ENCODE measurements at places on chromosomes 4 and X.

DNA sequence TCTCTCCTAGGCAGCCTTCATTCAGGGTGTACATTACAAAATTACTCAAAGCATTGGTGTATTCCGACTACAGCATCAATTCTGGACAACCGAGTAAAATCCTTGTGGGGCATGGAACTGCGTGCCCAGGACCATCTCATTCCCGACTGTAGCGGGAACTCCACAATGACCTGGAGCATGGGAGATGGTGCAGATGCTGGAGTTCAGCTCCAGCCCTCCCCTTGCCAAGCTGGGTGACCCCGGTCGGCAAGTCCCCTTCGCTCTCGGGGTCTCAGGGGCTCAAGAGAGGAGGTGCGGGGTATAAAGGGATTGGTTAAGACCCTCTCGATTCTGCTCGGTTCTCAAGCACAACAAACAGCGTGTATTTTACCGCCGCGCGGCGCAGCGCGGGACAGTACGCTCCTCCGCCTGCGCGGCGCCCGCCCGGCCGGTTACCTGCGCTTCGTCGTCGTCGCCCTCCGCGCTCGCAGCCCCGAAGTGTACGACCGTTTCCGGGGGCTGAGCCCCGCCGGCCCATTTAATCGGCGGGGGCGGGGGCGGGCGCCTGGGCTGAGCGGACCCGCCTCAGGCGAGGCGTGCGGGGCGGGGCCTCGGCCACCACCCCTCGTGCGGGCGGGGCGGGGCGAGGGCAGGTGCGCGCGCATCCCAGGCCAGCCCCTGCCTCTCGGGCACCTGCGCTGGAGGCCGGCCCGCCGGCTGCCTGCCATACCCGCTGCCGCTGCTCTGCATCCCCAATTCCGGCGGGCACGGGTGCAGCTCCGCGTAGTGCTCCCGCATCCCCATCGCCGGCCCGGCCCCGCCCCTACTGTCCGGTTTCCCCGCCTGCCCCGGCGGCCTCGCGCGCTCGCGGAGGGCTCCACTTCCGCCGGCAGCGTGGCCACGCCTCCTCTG, at the start of gene G6PD:
Gene G6PD (minus strand): TSS at position 493 of the 891 bp plus-strand sequence. CDS start 691 bp downstream, outside the sequence.
- no peak for DNase-seq

GRCh38 chr4:151678048-151678872, 82.5 kb downstream of the GATB start:
- no peak for DNase-seq

- DNase-seq: no peak
Observed at GRCh38 chr4:86950831-86951525, 16.2 kb downstream of the AFF1 start.

- no peak for DNase-seq
Observed at GRCh38 chr4:70885174-70885573, 17.0 kb upstream of the MOB1B start.

DNA sequence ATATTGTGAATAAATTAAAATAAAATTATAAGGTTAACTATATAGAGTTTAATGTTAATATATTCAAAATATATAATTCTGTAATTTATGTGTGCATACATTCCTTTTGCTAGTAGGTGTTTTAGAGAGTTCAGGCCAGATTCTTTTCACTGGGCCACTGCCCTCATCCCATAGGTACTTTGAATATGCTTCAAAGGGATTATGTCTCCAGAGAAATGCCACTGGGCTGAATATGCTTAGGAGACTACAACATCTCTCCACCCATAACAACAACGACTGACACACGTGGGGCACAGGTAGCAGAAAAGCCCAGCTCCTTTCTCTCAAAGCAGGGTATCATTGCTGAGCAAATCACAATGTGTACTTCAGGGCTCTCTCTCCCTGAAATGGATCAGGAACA, 290.9 kb upstream of the TACR3 start:
- no peak for DNase-seq

DNA sequence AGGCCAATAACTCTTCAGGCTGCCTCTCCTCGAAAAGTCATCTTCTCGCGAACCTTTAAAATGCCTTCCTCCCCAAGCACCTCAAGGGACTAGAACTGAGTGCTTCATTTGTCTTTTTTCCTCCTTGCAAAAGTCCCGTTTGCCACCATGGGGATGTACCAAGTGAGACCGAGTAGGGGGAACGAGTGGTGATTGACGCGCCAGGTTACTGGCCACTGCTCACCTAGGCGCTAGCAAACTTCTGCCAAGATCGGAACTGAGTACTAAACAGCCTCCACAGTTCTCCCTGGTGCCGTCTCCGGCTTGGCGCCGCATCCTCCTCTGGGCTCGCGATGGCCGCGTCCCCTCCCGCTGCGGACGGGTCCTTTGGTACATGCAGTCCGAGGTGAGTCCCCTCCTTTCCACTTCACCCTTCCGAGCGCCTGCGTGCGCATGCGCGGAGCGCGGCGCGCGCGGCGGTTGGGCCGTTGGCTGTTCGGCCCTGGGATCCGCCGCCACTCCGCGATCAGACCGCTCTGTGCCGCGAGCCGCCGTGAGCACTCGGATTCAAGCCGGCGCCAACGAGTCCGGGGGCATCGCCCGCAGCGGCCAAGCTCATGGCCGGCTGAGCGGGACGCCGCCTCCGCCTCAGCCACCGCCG, at the start of gene CDK16:
Gene CDK16 (plus strand): TSS at position 402 of the 640 bp plus-strand sequence. CDS start 4,877 bp downstream, outside the sequence.
- peak; percentile 40 for DNase-seq

- DNase-seq: no peak
Observed at GRCh38 chrX:40086569-40087335, 11.0 kb downstream of the BCOR start.

DNA sequence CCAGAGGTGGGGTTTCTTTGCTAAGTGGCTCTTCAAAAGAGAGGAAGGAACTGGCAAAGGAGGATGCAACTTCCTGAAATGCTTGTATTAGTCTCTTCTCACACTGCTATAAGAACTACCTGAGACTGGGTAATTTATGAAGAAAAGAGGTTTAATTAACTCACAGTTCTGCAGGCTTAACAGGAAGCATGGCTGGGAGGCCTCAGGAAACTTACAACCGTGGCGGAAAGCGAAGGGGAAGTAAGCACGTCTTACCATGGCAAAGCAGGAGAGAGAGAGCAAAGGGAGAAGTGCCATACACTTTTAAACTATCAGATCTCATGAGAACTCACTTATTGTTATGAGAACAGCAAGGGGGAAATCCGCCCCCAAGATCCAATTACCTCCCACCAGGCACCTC, 505.7 kb downstream of the ZNF674 start:
- DNase-seq: no peak

- DNase-seq: no peak
Observed at GRCh38 chr4:150104404-150105027, 26.3 kb downstream of the DCLK2 start.

DNA sequence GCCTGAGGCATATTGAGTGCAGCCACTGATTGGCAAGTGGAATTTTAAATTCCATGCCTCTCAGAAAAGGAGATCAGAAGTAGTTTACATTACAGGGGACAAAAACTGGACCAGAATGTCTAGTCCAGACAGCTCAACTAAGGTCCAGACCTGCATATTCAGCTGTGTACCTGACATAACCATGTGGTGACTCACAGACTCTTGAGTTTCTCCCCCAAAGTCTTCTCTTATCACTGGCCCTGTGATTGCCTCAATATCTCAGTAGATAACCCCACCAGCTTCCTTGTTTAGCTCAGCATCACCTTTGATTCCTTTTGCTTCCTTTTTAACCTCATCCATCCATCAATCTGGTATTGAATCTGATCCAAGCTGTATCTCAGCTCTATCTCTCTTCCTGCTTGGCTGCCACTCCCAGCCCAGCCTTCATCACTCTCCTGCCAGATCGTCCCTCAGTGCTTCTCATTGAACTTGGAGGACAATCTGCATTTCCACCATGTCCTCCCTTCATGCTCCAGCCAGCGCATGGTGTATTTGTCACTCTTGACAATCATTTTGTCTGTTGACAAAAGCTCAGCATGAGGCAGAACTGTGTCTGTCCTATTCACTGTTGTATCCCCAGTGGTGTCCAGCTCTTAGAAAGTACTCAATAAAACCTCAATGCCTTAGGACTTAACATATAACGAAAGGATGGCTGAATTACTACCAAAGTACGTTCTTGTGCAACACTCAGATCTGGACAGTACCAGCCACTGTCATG, 27.8 kb upstream of the SLC2A9 start:
- DNase-seq: no peak

GRCh38 chrX:22429704-22430103, 157.0 kb downstream of the CBLL2 start:
- no peak for DNase-seq

DNA sequence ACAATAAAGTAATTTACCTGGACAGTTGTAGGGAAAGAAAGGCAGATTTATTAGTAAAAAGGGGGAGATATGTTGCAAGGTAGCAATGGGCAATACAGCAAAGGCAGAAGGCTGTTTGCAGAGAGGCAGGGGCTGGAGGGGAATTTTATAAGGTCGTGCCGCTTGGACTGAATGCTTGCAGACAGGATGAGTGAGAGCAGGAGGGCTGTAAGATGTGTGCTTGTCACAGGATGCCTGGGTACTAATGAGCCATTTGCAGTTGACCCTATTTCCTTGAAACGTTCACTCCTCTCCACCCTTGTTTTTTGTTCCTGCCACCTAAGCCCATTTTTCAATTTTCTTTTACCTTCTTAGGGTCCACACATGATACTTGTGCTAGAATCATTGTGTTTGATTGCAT, 214.7 kb downstream of the TRAM1L1 start:
- no peak for DNase-seq

Data from NT2/D1 (cell line).